ENCODE measurements at places on chromosomes 5 and 9. TPM values are rescaled to one million over a fixed set of nuclear protein-coding genes. Genes with fewer than 3 reads are reported as not detected.
A peak's percentile ranks its signal among the peaks of the same experiment; 100 is the strongest.

DNA sequence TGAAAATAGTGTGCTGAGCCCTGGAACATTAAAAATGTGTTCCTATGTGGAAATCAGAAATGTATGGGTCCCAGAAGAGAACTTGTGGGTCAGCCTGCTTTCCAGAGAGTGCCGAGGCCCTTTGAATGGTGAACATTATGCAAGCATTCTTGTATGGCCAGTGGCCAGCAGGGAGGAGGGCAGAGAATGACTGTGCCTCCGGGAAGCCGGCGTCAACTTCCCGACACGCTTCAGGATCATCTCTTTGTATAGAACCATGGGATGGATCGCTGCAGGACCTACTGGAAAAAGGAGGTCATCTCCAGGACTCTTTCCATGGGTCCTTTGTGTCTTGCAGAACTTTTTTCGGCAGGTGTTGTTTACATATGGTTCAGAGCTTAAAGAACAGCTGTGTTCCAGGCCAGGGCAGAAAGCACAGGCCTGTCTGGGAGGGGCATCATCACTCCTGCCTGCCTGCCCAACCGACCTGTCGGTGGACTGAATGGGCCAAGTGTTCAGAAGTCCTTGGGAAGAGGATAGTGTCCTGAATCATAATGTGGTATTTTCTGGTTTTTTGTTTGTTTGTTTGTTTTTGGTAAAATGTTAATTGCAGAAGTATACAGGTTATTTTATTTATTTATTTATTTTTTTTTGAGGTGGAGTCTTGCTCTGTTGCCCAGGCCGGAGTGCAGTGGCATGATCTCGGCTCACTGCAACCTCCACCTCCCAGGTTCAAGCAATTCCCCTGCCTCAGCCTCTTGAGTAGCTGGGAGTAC lies 9.0 kb downstream of the PRRC2B start:
- DNase-seq, result peak; percentile 47

DNA sequence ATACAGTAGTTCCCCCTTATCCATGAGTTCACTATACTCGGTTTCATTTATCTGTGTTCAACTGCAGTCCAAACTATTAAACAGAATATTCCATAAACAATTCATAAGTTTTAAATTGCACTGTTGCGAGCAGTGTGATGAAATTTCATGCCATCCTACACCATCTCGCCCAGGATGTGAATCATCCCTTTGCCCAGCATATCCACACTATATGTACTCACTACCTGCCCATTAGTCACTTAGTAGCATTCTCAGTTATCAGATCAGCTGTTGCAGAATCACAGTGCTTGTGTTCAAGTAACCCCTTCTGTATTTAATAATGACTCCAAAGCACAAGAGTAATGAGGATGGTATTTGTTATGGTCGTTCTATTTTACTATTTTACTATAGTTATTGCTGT lies 51.5 kb downstream of the SHOC1 start:
- no peak for DNase-seq

Gene PCDHB3
- 0.08 TPM for total RNA-seq

DNA sequence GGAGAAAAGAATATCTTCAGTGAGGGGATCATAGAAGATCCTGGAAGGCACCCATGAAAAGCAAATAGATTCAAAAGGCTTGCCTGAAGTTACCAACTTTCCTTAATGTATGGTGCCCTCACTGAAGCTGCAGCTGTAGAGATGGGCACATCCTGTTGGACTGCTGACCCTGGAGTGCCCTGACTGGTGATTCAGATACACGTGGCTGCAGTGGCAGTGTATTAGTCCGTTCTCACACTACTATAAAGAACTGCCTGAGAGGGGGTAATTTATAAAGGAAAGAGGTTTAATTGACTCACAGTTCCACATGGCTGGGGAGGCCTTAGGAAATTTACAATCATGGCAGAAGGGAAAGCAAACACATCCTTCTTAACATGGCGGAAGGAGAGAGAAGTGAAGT lies 80.3 kb downstream of the OSMR start:
- DNase-seq, result no peak

DNA sequence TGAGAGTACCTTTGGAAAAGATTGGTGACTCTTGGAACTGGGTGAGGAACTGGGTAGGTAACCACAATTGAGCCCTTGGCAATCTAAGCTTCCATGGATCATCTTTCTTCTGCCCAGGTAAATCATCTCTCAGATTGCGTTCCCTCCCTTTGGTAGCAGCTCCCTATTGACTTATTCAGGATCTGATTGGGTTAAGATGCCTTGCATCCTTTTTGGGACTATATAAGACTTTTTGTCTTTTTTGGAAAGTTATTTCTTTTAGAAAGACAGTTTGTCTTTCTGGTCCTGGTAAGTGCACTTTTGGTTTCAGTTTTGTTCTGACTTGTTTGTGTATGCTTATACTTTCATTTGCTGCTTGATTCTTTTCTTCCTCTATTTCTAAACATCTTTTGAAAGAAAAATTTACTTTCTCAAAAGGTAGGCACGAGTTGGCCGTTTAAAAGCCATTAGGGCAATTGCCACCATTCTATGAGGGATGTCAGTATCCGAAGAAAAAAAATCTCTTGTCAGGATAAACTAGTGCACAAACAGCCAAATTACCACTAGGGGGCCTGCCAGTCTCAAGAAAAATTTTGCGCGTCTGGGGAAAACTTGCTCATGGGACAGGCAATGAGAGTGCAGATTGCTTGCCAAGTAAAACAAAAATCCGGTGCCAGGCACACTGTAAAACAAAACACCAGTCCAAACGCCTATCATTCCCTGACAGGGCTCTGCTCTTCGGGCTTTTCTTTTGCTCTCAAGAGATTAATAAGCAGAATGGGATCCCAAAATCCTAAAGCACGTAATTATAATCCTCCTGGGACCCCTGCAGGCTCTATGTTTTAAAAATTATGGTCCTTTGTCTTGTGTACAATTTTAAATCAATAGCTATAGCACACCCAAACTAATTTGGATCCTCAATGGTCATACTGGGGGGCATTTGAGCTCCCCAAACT lies 12.8 kb downstream of the OR1J1 start:
- peak; percentile 52 for DNase-seq

- DNase-seq, result no peak
Measured at GRCh38 chr5:131475541-131475941, 159.5 kb downstream of the RAPGEF6 start.

DNA sequence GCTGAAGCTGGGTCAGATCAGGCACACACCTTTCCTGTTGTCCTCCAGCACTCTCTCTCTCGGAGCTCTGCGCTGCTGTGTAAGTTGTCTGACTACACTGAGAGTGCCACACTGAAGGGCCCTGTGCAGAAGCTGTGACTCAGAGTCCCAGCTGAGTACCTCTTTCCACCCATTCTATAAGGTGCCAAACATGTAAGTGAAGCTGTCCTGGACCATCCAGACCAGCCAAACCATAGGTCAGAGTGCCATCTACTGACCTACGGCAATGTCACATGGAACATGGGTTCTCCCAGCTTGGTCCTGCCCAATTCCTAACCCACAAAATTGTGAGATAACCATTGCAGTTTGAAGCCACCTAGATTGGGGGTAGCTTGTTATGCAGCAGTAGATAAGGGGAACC lies 68.2 kb downstream of the ADCY2 start:
- no peak for DNase-seq
